Activated CD4-positive, alpha-beta T cell treated with anti-CD3 and anti-CD28 coated beads, Interleukin-2, amount 10 ng/mL, durations not matched to agents 7 days and 5 days (primary cell): ENCODE measurements at places on chromosomes 6 and 20. TPM values are rescaled to one million over a fixed set of nuclear protein-coding genes. Genes with fewer than 3 reads are reported as not detected.
A peak's percentile ranks its signal among the peaks of the same experiment; 100 is the strongest.

- no peak overlapping the region for H3K27ac ChIP-seq
- no peaks in the 10 kb centered on the region for H3K27me3 ChIP-seq
- no peak for DNase-seq
- peaks cover 46% of the 10 kb centered on the region for H3K4me1 ChIP-seq
- no peak overlapping the region for H3K4me3 ChIP-seq
- H3K36me3 ChIP-seq: peaks cover 20% of the 10 kb centered on the region
Measured at GRCh38 chr6:130720076-130720715, 107.0 kb upstream of the SMLR1 start.

GRCh38 chr20:31770243-31770642, 31.2 kb downstream of the TPX2 start:
- H3K27ac ChIP-seq: peak overlapping the region; percentile 25
- peaks cover 64% of the 10 kb centered on the region for H3K36me3 ChIP-seq
- H3K27me3 ChIP-seq: no peaks in the 10 kb centered on the region
- peaks cover 2% of the 10 kb centered on the region for H3K4me1 ChIP-seq

ANGPT4 gene
- total RNA-seq: not detected

COL21A1 gene
- not detected for total RNA-seq

- no peak overlapping the region for H3K27ac ChIP-seq
- DNase-seq: no peak
- H3K4me1 ChIP-seq: peaks cover 72% of the 10 kb centered on the region
Measured at GRCh38 chr6:16472349-16473069, 234.1 kb downstream of the GMPR start.

DNA sequence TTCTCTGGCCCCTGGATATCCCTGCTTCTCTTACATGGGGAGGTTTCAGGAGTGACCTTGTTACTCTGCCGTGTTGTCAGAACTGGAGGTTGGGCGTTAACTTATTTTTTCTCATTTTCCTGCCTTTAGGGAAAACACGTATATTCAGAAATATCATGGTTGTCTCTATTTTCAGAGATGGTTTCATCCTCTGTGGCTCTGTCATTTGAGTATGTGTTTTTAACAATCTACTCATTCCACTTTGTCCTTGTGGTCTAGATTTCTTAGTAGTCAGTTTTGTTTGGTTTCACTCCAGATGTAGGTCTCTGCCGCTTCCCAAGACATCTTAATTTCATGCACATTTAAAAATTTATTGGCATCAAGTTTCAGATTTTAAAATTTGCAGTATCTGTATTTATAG, 45.9 kb downstream of the KCNS1 start:
- no peak for DNase-seq
- H3K27ac ChIP-seq: no peak overlapping the region
- peaks cover 54% of the 10 kb centered on the region for H3K4me1 ChIP-seq
- H3K4me3 ChIP-seq: no peak overlapping the region

CHRNA4 gene
- not detected for total RNA-seq

NKX2-2 gene
- not detected for total RNA-seq

ZNF165 gene
- total RNA-seq: 0.77 TPM

BTNL2 gene
- total RNA-seq: not detected

NTSR1 gene
- 1.5 TPM for total RNA-seq

LHFPL5 gene
- total RNA-seq: not detected

GRCh38 chr20:14853079-14853478, 515.7 kb upstream of the FLRT3 start:
- no peaks in the 10 kb centered on the region for H3K27me3 ChIP-seq
- H3K27ac ChIP-seq: no peak overlapping the region
- no peaks in the 10 kb centered on the region for H3K4me1 ChIP-seq
- no peak overlapping the region for H3K4me3 ChIP-seq

DNA sequence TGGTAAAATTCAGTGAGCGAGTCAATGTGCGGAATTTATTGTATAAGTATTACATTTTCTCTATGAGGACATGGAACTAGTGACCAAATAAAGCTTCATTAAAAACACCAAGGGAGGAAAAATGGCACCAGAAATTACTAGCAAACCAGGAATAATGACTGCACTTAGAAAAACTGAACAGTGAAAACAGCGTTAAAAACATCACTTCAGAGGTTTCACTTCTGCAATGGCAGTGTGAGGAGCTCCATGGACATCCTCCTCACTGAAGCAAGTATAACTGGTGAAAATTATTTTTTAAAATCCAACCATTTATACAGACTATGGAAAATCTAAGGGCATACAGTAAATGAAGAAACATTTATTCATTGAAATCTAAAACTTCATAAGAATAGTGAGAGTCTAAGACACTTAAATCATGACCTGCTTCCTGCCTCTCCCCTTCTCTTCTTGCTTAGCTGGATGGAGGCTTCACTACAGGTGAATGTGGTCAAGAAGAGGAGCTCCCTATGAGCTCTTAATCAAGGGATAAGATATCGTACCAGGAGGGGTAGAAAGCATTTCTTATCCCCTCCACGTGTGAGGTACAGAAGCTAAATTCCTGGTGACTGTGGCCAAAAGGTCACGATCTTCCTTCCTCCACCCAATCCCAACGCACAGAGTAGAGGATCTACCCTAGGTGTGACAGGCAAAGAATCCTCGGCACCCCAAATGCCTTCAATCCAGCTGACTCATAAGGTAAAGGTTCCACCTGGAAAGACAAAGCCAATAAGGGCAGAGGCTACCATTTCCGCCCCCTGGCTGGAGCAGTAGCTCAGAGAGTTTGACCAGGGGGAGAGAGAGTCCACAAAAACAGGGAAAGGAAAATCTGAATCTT, 12.3 kb upstream of the ASF1A start:
- H3K27ac ChIP-seq: no peak overlapping the region
- H3K27me3 ChIP-seq: no peaks in the 10 kb centered on the region
- peaks cover 44% of the 10 kb centered on the region for H3K4me1 ChIP-seq
- peaks cover 16% of the 10 kb centered on the region for H3K36me3 ChIP-seq
- DNase-seq: no peak
- no peak overlapping the region for H3K4me3 ChIP-seq
